Activated CD4-positive, alpha-beta T cell treated with anti-CD3 and anti-CD28 coated beads for 24 hours (primary cell): ENCODE measurements at places on chromosomes 3 and 15.

DNA sequence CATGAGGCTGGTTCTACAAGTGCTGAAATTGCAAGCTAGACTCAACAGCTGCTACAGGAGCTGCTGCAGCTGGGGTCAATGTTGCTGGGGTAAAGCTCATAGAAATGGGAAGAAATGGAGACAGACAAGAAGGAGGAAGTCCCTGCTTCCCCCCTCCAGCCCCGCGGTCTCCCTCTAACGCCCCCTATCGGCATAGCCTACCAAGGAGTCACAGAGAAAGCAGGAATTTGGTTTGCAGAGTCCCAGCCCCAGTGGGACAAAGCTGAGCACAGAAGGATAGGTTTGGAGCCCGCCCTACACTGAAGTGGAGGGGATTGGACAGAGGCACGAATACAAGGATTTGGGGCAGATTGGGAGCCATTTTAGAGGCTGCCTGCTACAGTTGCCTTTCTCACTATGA is 176.9 kb upstream of the ANKRD28 start:
- DNase-seq: no peak

DNA sequence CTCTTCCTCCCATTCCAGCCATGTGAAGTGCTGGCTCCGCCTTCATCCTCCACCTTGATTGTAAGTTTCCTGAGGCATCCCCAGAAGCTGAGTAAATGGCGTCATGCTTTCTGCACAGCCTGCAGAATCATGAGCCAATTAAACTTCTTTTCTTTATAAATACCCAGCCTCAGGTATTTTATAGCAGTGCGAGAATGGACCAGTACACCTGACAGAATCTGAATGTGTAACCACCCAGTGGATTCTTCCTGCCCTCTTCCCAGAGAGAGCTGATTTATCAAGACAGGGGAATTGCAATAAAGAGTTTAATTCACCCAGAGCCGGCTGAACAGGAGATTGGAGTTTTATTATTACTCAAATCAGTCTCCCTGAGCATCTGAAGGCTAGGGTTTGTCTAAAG is 86.6 kb downstream of the C3orf70 start:
- no peak for DNase-seq

GRCh38 chr15:39354189-39354588 is 226.7 kb upstream of the THBS1 start:
- DNase-seq: no peak

DNA sequence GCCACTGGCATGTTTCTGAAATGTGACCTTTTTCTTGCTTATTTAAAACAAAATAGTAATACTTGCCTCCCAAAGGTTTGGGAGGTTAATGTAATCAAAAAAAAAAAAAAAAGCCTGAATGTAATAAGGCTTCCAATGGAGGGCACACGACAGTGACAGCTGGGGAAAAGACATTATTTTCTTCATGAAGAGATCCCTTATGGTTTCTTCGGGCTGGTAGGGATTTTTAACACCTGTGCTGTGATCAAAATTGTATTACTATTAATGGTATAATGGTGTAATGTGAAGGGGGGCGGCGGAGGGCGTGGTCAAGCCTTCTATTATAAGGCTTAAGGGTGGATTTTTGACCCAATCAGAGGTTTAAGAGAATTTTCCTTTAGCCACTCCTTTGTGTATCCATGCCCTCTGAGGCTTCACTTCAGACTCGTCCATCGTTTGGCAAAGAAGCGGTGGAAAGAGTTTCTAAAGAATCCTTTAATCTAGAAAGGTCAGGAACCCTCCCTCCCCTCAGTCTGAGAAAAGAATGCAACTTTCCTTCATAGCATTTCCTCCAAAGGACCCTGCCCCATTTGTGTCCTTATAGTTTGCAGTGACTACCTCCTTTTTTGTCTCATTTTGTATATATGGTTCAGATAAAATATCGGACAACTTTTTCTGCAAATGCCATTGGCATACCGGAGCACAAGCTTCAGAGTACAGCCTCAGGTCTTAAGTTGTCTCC is 89.5 kb upstream of the CHD2 start:
- DNase-seq: no peak

GRCh38 chr15:36005542-36005941 is 459.6 kb upstream of the DPH6 start:
- DNase-seq: no peak

DNA sequence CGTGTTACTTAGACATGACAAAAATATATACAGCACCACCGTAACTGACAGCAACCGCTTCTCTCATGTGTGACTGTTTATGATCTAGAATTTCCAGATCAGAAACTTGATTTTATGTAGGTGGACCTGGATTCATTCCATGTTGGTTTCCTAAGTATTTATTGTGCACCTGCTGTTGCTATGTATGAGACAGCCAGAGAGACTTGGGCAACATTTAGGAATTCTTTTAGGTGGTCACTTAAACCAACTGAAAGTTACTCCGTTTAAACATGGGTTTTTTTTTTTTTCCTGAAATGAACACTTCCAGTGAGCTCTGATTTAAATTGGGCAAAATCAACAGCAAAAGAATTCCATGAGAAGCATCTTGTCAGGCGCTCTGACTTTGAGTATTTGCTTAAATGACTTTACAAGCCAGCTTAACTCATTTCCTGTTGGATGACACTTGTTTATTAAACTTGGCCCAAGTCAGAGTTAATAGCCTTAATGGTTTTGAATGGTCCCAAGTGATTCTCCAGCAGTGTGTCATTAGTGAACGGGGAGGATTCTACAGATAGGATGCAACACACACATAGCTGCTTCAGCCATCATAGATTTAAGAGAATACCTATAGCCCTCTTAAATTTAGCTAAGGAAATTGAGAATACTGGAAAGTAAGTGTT is 31.8 kb downstream of the MITF start:
- no peak for DNase-seq

DNA sequence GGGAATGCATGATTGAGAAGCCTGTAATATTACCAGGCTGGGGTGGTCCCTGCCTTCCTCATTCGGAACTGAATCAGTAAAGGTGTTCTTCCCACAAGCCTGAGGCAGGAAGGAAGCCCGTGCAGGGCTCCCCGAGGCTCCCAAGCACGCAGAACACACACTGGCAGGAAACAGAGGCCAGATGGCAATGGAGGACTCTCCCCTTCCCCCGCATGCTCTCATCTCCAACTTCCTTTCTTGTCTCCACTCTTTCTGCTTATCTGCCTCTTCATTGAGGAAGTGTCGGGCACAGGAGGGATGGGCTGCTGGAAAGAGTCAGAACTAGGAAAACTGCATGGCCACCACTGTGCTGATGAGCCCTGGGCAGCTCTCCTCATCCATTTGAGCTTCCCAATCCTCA is 123.5 kb downstream of the NUP210 start:
- no peak for DNase-seq

GRCh38 chr3:121645054-121645453 is 15.6 kb downstream of the HCLS1 start:
- no peak for DNase-seq

DNA sequence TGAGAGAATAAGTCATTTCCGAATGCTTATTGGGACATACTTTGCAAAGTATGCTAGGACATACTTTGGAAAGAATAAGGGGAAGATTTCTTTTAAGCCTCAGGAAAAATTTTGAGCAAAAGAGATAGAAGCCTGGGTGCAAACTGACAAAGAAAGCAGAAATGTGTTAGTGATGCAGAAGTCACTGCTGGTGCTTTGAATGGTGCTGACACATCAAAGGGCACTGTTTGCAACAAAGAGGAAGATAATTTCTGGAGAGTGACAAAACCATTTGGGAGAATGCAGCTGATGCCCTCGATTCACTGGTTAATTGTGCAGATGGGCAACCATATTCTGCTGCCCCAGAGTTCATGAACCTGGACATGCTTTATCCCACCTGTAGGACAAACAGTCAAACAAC is 11.0 kb upstream of the RAP2B start:
- DNase-seq: no peak

- DNase-seq: no peak
Measured at GRCh38 chr3:57981483-57982087, 26.6 kb upstream of the FLNB start.

DNA sequence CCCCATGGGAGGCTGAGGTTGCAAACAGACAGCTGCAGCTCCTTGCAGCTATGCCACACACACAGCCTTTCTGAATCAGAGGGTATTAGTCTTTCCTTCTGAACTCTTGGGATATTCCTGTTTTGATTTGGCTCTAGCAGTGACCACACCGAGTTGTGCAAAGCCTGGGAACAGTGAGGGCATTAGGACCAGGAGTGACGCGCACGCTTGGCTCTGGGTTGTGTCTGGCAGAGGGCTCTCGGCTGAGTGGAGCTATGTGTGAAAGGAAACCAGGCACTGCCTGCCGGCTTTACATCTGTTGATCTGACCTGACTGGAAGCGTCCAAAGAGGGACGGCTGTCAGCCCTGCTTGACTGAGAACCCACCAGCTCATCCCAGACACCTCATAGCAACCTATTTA is at the start of gene GALNT15:
Gene GALNT15 (plus strand): TSS at position 292 of the 400 bp plus-strand sequence. CDS start 472 bp downstream, outside the sequence.
- DNase-seq: no peak

DNA sequence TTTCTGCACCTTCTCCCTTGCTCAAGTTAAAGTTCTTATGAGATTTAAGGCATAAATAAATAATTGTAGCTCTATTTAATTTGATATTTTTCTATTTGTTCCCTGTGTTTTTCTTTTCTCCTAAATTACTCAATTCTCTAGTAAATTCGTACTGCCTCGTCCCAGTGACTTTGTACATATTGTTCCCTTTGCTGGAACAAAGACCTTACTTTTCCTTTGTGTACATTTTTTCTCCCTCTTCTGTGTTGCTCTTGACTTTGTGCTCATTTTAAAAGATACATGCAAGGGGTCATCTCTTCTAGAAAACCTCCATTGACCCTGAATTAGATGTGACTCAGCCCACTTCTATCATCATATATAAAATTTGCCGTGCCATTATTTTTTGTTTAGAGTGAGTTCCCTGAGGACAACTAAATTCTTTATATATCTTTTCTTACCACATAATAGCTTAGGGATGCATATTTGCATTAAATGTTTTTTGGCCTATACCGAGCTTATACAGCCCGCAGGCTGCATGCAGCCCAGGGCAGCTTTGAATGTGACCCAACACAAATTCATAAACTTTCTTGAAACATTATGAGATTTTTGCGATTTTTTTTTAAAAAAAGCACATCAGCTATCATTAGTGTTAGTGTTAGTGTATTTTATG is 29.6 kb downstream of the PPP4R2 start:
- no peak for DNase-seq

DNA sequence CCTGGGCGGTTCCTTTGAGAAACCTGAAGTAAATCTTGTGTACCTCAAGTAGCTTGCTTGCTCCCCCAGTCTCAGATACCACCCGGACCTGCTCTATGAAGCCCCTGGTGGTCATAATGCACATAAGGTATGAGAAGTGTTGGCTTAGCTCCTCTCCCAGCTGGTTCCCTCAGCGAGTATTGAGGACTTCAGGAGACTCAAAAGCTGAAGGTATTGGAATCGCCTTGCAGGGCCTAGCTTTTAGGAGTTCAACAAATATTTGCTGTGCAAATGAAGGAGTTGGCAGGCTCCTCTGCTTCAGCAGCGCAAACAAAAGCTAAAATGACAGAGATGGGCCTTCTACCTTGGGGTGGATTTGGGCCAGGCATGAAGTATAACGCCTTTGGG is 1.7 kb downstream of the CMTM8 start:
- no peak for DNase-seq

- no peak for DNase-seq
Measured at GRCh38 chr3:138881233-138881632, 46.5 kb upstream of the PIK3CB start.

- DNase-seq: no peak
Measured at GRCh38 chr3:18222686-18223085, 202.5 kb downstream of the SATB1 start.

DNA sequence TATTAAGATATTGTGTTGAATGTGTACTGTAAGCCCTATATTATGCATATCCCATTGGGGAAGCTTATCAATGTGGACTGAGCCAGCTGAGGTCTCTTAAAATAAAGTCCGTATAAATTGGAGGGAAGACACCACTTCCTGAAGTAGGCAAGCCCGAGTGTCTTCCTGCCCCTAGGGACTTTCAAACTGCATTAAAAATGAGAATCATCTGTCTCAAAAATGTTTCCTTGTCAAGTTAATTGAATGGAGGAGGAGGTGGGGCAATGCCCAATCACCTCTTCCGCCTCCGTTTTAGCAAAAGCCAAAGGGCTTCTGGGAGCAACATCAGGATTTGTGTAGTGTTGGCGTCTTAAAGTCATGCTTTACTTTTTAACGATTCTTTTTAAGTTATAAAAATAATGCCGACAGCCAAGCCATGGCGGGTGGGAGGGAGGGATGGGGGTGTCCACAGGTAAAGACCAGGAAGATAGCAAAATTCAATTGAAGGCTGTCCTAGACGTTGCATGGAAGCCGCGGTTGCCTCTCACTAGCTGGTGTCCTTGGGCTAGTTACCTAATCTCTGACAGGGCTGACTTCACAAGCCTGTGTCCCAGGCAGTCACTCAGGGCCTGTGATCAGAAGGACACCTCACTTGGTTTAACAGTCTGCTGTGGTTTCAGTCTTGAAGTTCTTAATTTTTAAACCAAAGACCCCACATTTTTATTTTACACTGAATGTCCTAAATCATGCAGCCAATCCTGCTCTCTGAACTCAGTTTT is 524.9 kb upstream of the PROK2 start:
- DNase-seq: no peak

- no peak for DNase-seq
Measured at GRCh38 chr3:150945226-150946032, 27.1 kb downstream of the CLRN1 start.

GRCh38 chr3:68728343-68728742 is 204.0 kb downstream of the TAFA4 start:
- DNase-seq: no peak

GRCh38 chr3:186713499-186713898 is 3.7 kb upstream of the KNG1 start:
- no peak for DNase-seq

- no peak for DNase-seq
Measured at GRCh38 chr3:25447925-25448324, 19.9 kb downstream of the RARB start.

DNA sequence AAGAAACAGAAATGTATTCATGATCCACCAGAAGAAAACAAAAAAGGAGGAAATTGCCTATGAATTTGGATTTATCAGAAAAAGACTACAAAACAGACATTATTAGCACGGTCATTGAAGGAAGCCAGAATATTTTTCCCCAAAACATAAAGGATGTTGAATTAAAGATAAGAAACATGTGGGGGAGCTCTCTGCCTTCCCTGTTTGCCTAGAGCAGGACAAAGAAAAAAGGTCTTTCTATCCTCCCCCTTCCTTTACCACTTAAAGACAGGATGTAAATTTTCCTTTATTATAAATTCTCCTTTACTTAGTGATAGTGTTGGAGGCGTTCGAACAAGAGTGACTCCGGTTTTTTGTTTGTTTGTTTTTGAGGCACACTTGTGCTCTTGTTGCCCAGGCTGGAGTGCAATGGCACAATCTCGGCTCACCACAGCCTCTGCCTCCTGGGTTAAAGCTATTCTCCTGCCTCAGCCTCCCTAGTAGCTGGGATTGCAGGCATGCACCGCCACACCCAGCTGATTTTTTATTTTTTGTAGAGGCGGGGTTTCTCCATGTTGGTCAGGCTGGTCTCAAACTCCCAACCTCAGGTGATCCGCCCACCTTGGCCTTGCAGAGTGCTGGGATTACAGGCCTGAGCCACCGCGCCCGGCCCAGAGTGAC is 14.9 kb upstream of the RPN1 start:
- no peak for DNase-seq
